Uterus (tissue), 4 donors: ENCODE measurements at places on chromosomes 6 and 20. TPM values are rescaled to one million over a fixed set of nuclear protein-coding genes. Genes with fewer than 3 reads are reported as not detected.

DNA sequence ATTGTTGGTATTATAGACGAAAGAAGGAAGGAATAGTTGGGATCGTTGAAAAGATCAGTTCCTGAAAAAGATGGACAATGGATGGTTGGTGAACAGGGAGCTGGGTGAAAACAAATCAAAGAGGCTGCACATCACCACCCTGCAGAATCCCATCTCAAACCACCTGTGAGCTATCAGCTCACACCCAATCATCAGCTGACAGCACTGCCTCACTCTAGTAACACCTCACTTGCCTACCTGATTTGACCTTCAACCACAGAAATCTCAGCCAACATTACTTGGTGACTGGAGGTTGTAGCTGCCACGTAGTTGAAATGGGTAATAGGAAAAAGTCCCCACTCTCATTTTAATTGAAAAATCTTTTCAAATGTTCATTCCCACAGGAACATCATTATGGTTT lies 101.8 kb upstream of the DST start:
- no peaks in the 10 kb centered on the region for H3K4me1 ChIP-seq
- no peak for DNase-seq
- H3K4me3 ChIP-seq = no peak overlapping the region
- H3K27me3 ChIP-seq = no peaks in the 10 kb centered on the region
- H3K36me3 ChIP-seq = no peaks in the 10 kb centered on the region

DNA sequence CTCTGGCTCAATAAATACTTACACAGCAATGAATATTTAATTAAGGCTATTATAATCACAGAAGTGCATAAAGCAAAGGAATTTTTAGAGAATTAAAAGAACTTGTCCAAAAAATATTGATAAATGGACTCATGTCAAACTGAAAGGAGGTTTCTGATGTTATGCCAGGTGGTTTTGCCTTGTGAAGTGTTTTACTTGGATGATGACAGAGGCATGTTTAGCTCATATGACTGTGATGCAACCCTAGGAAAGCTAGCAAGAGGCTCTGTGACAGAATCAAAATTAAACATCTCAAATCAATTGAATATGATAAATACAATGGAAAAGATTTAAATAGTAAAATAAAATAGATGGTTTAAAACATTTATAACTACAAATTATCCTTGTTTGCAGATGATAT lies 137.3 kb downstream of the TMEM200A start:
- no peak overlapping the region for H3K4me3 ChIP-seq
- no peaks in the 10 kb centered on the region for H3K27me3 ChIP-seq
- no peak overlapping the region for H3K27ac ChIP-seq
- DNase-seq = no peak
- no peaks in the 10 kb centered on the region for H3K4me1 ChIP-seq

GRCh38 chr20:5650280-5650691 lies 99.9 kb upstream of the SHLD1 start:
- no peak for DNase-seq
- H3K4me1 ChIP-seq = no peaks in the 10 kb centered on the region
- no peak overlapping the region for H3K27ac ChIP-seq
- no peaks in the 10 kb centered on the region for H3K36me3 ChIP-seq
- no peak overlapping the region for H3K4me3 ChIP-seq

DNA sequence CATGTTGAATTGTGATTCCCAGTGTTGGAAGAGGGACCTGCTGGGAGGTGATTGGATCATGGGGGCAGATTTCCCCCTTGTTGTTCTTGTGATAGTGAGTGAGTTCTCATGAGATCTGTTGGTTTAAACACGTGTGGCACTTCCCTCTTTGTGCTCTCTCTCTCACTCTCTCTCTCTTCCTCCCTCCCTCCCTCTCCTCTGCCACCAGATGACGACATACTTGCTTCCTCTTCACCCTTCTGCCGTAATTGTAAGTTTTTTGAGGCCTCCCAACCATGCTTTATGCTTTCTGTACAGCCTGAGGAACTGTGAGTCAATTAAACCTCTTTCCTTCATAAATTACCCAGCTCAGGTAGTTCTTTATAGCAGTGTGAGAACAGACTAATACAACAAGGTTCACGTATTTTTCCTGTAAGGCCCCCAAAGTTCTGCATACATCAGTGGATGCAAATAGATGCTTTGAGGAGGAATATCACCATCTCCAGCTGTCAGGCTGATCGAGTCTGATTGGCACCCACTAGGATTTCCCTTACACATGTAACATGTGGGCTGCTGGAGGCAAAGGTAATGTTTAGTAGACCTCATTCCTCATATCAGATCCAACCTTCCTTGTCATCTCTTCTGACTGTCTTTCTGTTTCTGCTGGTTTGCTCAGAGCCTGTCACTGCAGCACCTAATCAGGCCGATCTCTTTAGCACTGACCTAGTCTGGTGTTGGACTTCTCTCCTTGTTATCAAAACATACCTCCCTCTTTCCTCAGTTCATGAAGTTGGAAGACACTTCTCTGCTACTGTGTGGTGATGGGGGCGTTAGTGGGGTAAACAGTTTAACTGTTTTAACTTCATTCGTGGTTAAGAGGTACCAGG lies 54.3 kb upstream of the BACH2 start:
- DNase-seq = no peak
- no peaks in the 10 kb centered on the region for H3K4me1 ChIP-seq
- no peak overlapping the region for H3K27ac ChIP-seq
- H3K27me3 ChIP-seq = no peaks in the 10 kb centered on the region

GRCh38 chr20:2658414-2659354 lies 5.3 kb downstream of the IDH3B start:
- H3K4me3 ChIP-seq = no peak overlapping the region
- no peak overlapping the region for H3K27ac ChIP-seq
- no peaks in the 10 kb centered on the region for H3K36me3 ChIP-seq
- no peaks in the 10 kb centered on the region for H3K4me1 ChIP-seq
- H3K27me3 ChIP-seq = no peaks in the 10 kb centered on the region

DNA sequence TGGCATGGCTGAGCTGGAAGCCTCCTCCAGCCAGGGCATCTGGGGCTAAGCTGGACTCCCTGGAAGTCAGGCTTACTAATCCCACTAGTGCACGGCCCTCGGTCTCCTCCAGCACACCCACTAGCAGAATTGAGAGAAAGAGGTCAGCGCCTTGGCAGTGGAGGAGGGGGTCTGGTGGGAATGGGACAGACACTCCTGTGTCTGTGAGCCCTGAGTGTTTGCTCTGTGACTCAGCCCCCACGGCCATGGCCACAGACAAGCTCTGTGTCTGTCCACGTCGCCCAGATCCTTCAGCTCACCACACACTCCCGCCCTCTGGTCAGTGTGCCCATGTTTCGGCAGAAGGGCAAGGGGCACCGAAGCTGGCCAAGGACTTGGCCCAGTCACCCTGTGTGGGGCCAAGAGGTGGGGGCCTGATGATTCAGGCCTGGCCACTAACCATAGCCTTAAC lies 8.8 kb downstream of the MDFI start:
- H3K4me1 ChIP-seq = no peaks in the 10 kb centered on the region
- no peak overlapping the region for H3K27ac ChIP-seq
- H3K36me3 ChIP-seq = no peaks in the 10 kb centered on the region
- H3K4me3 ChIP-seq = no peak overlapping the region

- no peaks in the 10 kb centered on the region for H3K36me3 ChIP-seq
- H3K27me3 ChIP-seq = no peaks in the 10 kb centered on the region
- no peaks in the 10 kb centered on the region for H3K4me1 ChIP-seq
- DNase-seq = no peak
- H3K4me3 ChIP-seq = no peak overlapping the region
Measured at GRCh38 chr6:88443554-88443953, 277.4 kb upstream of the CNR1 start.

DNA sequence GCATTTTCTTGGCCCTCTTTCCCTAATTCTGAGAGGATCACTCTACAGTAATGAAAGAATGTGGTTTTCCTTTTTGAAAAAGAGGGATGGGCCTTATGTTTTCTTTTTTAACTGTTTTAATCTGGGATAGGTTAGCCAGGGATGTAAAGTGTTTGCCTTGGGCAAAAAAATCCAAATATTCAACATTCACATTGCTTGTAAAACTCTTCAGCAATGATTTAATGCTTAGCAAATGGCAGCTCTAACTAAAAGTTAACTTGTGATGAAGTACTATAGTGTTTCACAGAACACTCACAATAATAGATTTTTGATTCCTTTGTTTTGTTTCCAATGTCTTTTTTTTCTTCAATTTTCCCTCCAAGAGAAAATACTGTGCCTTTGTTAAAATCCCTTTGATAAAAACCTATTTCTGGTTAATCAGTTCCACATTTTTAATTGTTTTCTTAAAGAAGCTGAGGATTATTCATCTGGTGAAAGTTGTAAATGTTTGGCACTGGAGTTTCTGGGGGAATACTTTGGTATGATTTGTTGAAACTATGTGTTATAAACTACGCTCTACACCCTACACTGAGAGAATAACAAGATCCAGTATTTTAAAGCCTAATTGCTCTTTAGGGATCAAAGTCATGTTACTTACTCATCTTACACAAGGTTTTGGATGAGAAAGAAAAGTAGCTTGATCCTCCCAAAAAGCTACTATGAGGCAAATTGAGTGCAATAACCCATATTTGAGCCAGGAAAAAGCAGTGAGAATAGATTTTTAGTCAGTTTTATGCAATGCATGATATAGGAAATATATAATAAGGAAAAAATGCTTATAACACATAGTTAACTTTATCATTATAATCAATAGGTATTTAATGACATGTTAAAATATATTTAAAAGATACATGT lies 335.8 kb downstream of the EPHA7 start:
- H3K27me3 ChIP-seq = no peaks in the 10 kb centered on the region
- H3K4me3 ChIP-seq = no peak overlapping the region
- H3K4me1 ChIP-seq = no peaks in the 10 kb centered on the region
- no peak for DNase-seq
- H3K27ac ChIP-seq = no peak overlapping the region

- no peak overlapping the region for H3K27ac ChIP-seq
- H3K4me1 ChIP-seq = peaks cover 3% of the 10 kb centered on the region
- H3K27me3 ChIP-seq = peaks cover 7% of the 10 kb centered on the region
- no peaks in the 10 kb centered on the region for H3K36me3 ChIP-seq
- H3K4me3 ChIP-seq = no peak overlapping the region
- DNase-seq = no peak
Measured at GRCh38 chr20:676967-677366, 1.4 kb upstream of the SCRT2 start.

GRCh38 chr6:411402-412145 lies 20.0 kb downstream of the IRF4 start:
- peak; percentile 34 for DNase-seq
- H3K4me3 ChIP-seq = no peak overlapping the region
- H3K4me1 ChIP-seq = no peaks in the 10 kb centered on the region
- no peaks in the 10 kb centered on the region for H3K27me3 ChIP-seq
- H3K36me3 ChIP-seq = no peaks in the 10 kb centered on the region

GRCh38 chr20:43034981-43035724 lies 154.6 kb downstream of the PTPRT start:
- H3K27me3 ChIP-seq = no peaks in the 10 kb centered on the region
- H3K27ac ChIP-seq = no peak overlapping the region
- H3K4me3 ChIP-seq = no peak overlapping the region
- DNase-seq = no peak
- H3K4me1 ChIP-seq = no peaks in the 10 kb centered on the region

DNA sequence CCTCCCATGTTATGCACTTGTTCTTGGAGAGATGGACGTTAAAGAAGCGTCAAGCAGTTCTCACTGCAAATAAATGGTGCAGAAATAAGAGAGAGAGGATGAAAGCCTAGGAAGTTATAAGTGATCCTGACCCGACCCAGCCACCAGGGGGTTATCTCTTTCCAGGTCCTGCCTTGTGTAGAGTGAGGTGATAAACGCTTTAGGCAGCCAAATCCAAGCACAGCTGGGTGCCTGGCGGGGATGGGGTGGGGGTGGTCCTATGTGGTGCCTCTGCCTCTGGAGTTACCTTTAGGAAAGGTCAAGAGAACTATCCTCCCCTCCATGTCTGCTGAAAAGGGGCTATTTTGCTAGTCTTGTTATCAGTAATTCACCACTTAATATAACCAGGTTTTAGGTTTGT lies 9.2 kb upstream of the TFAP2A start:
- peaks cover 6% of the 10 kb centered on the region for H3K4me1 ChIP-seq
- DNase-seq = no peak
- H3K27me3 ChIP-seq = no peaks in the 10 kb centered on the region
- no peak overlapping the region for H3K27ac ChIP-seq
- no peaks in the 10 kb centered on the region for H3K36me3 ChIP-seq

DNA sequence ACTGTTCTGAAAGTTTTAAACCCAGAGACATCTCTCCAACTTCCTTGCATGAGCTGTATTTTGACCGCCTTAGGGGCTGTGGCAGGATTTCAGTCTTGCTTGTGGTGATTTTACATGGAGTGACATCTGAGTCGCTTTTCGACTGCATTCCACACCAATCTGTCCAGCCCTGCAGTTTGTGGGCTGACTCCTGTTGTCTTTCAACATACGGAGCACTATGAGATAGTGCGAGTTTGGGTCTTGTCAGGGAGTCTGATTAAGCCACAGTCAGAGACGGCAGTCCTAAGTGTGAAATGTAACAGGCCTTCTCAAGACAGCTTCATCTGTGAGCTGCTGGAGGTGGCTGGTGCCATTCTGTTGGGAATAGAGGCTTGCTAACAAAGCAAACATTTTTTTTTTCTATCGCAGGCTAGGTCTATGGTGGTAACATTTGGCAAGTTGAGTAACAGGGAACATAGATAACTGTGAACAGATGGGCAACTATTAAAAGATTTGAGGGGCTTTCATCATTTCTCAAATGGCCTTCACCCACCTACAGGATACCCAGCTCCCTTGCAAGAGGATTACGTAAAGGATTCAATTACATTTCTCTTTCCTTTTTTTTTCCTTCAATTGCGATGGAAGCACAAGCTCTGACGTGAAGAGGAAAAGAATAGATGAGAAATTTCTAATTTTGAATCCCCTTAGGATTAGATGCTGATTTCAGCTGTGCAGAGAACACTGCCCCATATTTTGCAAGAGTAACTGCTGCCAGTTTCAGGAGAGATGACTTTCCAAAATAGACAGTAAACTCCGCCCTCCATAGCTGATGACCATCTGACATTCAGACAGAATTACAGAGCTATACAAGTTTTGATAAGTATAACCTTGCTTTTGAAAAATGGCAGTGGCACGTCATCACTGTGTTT lies 25.1 kb downstream of the CAP2 start:
- peak; percentile 25 for DNase-seq
- no peaks in the 10 kb centered on the region for H3K27me3 ChIP-seq
- no peaks in the 10 kb centered on the region for H3K36me3 ChIP-seq
- H3K4me1 ChIP-seq = no peaks in the 10 kb centered on the region
- no peak overlapping the region for H3K4me3 ChIP-seq

DNA sequence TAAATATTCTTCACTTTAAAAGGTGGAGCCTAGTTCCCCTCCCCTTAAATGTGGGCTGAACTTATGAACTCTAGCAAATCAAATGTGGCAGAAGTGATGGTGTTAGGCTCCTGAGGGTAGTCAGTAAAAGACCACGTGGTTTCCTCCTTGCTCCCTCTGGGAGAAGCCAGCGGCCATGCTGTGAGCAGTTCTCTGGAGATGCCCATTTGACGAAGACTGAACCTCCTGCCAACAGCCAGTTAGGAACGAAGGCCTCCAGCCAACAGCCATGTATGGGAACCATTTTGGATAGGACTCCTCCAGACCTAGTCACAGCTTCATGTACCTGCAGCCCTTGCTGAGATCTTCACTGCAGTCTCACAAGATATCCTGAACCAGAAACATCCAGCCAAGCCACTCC lies 7.6 kb upstream of the MOCS1 start:
- DNase-seq = no peak
- H3K27me3 ChIP-seq = no peaks in the 10 kb centered on the region
- no peaks in the 10 kb centered on the region for H3K4me1 ChIP-seq
- no peak overlapping the region for H3K27ac ChIP-seq
- H3K36me3 ChIP-seq = no peaks in the 10 kb centered on the region
- no peak overlapping the region for H3K4me3 ChIP-seq

The NMBR gene
- not detected for total RNA-seq

The XKR7 gene
- not detected for total RNA-seq

The SULF2 gene
- 558 TPM for total RNA-seq

The RFX6 gene
- total RNA-seq = not detected

The TRDN gene
- 5.6 TPM for total RNA-seq

The ATP9A gene
- total RNA-seq = 41.2 TPM

The EBF4 gene
- 69.5 TPM for total RNA-seq

The SAMD3 gene
- total RNA-seq = 10.0 TPM

The MLIP gene
- total RNA-seq = not detected

The C2 gene
- total RNA-seq = 24.8 TPM
